Tibial nerve (tissue), 4 donors: ENCODE measurements at places on chromosomes 3 and 15. TPM values are rescaled to one million over a fixed set of nuclear protein-coding genes. Genes with fewer than 3 reads are reported as not detected.
A peak's percentile ranks its signal among the peaks of the same experiment; 100 is the strongest.

Gene SPTSSB
- total RNA-seq = 0.63 TPM

Gene SUSD5
- 2.1 TPM for total RNA-seq

Gene ARHGEF26
- 82.8 TPM for total RNA-seq

Gene EEF1AKMT4
- total RNA-seq = 1.5 TPM

Gene GASK1A
- 55.3 TPM for total RNA-seq

Gene GPR171
- total RNA-seq = 1.3 TPM

Gene RARRES1
- total RNA-seq = 17.0 TPM

DNA sequence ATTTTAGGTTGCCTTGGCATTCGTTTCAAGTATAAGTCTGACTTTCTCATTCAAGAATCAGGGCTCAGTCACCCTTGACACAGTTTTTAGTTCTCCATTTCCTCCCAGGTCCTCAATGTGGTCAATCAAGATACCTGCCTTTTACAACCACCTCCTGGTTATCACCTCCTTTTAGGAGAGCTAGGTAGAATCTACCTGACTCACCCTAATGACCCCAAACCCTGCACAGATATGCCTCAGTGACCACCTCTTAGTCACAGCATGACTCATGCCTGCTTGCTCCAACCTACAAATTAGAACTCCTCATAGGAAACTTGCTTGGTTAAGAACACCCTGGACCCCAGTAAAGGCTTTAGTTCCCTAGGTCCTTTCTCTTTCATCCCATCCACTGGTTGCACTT, 22.5 kb downstream of the DMXL2 start:
- no peak overlapping the region for H3K4me3 ChIP-seq
- H3K27me3 ChIP-seq = no peaks in the 10 kb centered on the region

DNA sequence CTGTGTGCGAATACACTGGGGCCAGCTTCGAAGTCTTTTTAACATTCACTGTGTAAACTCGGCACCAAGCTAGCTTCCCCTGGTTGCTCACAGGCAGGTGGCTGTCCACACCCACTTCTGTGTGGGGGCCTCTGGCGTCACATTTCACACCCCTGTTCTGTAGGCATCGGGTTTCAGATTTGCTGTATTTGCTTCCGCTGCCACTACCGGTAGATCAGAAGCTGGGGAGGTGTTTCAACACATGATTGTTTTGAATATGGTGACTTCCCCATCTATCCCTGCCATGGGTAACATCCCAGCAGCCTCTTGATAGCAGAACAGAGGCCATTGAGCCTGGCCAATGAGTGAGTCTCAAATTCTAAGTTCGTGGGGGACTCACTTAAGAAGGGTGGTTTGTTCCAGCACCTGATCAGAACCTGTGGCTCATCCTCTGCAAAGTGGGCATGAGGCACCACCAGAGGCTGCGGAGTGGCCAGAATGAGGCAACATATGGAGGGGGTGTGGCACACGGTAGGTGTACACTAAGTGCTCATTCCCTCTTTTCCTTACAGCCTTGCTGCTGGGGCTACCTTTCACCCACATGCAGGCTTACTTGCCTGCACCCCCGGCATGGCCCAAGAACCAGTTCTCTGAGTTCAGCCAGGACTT, 61.5 kb downstream of the IQSEC1 start:
- H3K36me3 ChIP-seq = no peaks in the 10 kb centered on the region
- H3K4me3 ChIP-seq = no peak overlapping the region
- H3K27me3 ChIP-seq = no peaks in the 10 kb centered on the region
- peak overlapping the region; percentile 37 for H3K27ac ChIP-seq
- DNase-seq = no peak
- H3K4me1 ChIP-seq = peaks cover 41% of the 10 kb centered on the region

DNA sequence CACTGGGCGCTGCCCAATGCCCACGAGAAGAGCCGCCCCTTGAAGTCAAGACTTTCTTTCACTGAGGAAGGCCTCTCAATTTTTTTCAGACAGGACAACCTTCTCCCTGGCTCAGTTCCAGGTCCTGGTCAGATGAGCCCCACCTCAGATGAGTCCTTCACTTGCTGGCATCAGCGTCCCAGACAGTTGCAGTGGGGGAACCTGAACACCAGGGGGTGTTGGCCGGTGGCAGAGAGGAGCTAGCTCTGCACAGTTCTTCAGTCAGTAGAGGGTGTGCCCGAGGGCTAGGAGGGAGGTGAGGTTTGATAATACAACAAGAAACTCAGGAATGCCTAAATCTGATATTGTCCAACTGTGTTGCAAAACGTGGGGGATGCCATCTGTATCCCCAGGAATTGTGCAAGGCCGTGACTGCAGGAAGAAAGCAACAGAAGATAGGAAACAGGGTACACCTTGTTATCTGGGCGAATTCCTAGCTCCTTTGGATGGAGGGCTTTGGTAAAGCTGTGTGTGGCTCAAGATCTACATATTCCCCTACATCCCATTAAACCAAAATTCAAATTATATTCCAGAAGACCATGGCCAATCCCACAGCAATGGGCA, 34.3 kb downstream of the CCR3 start:
- H3K4me1 ChIP-seq = no peaks in the 10 kb centered on the region
- H3K27ac ChIP-seq = no peak overlapping the region
- no peaks in the 10 kb centered on the region for H3K36me3 ChIP-seq
- DNase-seq = no peak
- H3K4me3 ChIP-seq = no peak overlapping the region

GRCh38 chr15:31845791-31846190, 184.5 kb upstream of the CHRNA7 start:
- H3K27me3 ChIP-seq = no peaks in the 10 kb centered on the region
- H3K4me1 ChIP-seq = no peaks in the 10 kb centered on the region
- no peak overlapping the region for H3K27ac ChIP-seq
- no peak for DNase-seq
